Left forelimb (tissue), 1 donor: ENCODE measurements at places on chromosomes 1 and 21.

DNA sequence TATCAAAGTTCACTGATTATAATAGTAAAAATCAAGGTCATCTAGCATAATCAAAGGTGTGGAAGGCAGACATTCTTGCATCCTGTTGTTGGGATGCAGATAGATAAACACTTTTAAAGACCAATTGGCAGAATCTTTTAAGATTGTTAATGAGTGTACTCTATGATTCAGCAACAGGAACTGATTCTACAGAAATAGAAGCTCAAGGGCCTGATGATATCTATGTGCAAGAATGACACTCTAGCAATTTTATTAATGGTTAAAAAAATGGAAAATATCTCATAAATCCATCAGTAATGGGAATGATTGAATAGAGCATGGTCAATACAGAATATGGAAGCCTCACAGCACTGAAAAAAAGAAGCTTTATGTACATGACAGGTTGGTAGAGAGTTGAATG, 2.2 kb upstream of the ATP1A4 start:
- no peak for DNase-seq

DNA sequence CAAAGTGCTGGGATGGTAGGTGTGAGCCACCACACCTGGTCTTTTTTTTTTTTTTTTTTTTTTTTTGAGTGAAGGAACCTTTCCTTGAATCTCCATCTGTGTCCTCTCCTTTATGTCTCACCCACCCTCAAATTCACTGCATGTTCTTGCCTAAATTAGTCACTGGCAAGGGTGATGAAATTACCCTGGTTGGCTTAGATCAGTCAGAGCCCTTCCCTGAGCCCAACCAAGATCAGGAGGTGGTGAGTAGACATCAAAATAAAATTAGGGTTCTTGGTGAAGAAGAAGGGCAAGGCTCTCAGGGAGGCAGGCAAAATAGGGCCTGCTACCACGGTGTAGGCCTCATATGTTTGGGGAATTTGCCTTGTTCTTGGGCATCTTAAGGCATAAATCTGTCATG, 5.3 kb upstream of the TNN start:
- DNase-seq: no peak

DNA sequence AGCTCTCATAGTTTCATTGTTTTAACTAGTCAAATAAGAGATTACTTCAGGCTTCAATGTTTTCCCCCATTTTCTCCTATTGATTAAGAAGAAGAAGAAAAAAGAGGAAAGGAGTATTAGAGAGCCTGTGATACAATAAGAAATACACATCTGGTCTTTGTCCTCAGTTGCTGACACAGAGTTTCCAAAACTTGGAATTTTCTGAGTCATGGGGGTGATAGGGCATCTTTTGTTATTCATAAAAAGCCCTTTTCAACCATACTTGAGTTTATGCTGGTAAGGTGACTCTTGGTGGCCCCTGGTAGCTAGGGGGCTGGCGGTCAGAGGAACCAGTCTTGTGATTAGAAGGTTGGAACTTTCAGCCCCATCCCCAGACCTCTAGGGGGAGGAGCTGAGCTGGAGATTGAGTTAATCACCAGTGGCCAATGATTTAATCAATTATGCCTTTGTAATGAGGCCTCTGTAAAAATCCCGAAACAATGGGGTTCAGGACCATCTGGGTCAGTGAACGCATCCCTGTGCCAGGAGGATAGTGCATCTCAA, 28.9 kb upstream of the KLF18 start:
- no peak for DNase-seq

DNA sequence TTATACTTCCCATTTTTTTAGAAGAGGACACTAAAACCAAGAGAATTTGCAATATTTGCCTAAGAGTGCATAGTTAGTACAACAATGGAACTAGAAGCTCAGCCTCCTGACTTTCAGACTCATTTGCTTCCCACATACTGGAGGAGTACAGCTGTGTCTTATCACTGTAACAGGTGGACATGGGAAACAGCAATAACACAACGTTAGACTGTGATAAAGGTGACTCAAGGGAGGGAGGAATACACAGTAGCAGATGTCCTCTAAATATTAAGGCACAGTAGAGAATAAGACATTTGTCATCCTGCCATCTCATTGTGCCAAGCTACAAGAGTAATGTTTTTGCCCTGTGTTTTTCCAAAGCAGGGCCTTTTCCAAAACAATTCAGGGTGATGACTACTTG, 55.4 kb upstream of the JAK1 start:
- DNase-seq: no peak

DNA sequence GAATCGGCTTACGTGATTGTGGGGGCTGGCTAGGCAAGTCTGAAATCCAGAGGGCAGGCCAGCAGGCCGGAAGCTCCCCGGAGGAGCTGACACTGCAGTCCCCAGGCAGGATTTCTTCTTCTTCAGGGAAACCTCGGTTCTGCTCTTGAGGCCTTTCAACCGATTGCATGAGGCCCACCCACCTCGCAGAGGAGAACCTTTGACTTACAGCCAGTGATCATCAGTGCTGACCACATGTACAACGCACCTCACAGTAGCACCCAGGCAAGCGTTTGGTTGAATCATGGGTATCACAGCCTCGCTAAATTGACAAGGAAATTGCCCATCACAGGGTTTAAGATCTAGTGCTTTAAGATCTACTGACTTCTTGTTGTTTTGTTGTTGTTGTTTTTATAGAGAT, 23.6 kb upstream of the GPR157 start:
- no peak for DNase-seq

DNA sequence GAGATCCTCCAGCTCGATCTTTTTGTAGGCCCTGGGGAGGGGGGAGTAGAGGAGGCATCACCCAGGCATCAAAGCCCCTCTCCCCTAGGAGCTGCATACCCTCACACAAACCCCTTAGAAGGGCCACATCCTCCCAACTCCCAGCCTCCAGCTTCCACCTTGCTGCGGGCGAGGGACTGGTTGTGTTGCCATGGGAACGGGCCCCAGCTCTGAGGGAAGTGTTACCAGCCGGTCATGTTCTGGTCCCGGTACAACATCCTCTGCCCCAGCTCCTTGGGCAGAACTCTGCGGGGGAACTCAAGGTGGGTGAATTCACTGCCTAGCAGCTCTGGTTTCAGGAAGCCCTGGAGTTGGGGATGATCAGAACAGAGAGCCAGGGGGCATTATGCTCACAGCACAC, 4.1 kb downstream of the PPM1J start:
- DNase-seq: no peak

- no peak for DNase-seq
These were observed 166.7 kb downstream of the SIPA1L2 start for GRCh38 chr1:232463225-232463624.

- DNase-seq: no peak
These were observed 131.7 kb downstream of the HHIPL2 start for GRCh38 chr1:222416001-222416791.

DNA sequence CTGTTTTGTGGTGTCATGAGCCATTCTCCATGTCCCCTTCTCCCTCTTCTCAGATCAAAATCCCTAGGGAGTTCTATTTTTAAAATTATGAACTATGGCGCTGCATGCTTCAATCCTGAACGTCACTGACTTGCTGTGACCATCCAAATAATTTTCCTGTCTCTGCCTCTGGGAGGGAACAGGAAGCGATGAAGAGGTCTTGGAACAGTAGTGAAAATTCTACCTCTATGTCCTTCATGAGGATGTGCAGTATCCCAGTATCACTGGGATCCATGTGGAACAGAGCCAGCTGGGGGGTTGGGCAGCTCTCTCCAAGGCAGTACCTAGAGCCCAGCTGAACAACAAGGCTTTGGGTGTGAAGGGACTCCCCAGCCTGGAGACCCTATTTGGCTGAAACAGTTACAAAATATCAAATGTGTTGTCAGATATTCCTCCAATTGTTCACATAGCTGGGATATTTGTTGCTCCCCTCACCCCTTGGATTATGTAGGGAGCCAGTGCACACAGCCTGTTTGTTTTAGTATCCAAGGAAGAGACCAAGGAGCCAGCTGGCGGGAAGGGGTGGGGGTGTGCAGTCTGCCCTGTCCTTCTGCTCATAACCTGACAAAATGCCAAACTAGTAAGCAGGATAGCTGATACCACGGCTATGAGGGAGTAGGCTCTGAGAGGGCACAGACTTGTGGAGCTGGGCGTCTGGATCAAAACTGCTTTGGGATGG, 7.6 kb downstream of the DCLRE1B start:
- peak; percentile 72 for DNase-seq

- no peak for DNase-seq
These were observed 35.4 kb upstream of the ZNF281 start for GRCh38 chr1:200445213-200445612.

GRCh38 chr1:209207701-209208286, 375.7 kb upstream of the CAMK1G start:
- peak; percentile 77 for DNase-seq

DNA sequence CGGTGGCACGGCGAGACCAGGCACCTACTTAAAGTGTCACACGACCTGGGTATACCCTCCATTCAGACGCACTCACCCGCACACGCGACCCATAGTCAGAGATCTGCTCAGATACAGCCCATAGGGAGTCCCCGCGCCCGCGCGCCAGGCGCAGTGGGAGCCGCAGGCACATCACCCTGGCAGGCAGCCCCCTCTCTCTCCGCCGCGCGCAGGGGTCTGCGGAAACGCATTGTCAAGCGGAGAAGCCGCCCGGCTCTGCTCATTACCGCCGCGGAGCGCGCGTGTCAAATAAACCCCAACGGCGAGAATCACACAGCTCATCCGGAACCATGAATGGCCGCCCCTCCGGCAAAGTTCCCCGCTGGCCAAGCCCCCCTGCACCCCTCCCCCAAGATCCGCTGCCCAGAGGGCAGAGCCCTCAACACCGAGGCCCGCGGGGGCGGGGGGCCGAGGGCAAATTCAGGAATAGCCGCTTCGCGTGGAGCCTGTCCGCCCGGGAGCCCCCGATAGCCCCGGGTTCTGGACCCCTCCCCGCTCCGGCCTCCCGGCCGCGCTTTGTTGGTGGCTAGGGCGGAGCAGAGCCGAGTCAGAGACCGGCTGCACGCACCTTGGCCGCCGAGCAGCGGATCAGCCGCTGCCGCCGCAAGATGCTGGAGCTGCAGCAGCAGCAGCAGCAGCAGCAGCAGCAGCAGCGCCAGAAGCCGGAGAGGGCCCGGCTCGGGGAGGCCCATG, 522 bp downstream of the LRP8 start:
- DNase-seq: no peak

DNA sequence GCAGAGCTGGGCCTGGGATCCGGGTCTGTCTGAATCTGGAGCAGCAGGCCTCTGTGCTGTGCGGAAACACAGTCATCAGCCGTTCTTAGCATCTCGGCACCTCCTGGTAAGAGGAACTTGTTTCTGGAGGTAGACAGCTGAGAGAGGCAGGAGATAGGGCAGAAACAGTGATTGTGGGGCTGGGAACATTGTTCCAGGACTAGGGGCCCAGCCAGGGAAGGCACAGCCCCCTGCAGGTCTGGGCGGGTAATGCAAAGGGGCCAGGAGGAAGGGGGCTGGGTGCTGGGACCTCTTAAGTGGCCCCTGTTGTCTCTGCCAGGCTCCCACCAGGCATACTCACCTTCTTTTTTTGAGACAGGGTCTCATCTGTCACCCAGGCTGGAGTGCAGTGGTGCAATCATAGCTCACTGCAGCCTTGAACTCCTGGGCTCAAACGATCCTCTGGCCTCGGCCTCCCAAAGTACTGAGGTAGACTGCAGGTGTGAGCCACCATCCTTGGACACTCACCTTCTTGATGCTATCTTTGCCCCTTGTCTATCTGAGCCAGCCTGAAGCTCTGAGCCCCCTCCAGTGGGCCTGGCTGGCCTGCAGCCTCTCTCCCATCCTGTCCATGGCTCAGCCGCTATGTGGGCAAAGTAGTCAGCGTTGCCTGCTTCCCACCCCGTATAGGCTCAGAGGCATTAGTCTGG, 134.3 kb upstream of the ZBTB40 start:
- DNase-seq: no peak

DNA sequence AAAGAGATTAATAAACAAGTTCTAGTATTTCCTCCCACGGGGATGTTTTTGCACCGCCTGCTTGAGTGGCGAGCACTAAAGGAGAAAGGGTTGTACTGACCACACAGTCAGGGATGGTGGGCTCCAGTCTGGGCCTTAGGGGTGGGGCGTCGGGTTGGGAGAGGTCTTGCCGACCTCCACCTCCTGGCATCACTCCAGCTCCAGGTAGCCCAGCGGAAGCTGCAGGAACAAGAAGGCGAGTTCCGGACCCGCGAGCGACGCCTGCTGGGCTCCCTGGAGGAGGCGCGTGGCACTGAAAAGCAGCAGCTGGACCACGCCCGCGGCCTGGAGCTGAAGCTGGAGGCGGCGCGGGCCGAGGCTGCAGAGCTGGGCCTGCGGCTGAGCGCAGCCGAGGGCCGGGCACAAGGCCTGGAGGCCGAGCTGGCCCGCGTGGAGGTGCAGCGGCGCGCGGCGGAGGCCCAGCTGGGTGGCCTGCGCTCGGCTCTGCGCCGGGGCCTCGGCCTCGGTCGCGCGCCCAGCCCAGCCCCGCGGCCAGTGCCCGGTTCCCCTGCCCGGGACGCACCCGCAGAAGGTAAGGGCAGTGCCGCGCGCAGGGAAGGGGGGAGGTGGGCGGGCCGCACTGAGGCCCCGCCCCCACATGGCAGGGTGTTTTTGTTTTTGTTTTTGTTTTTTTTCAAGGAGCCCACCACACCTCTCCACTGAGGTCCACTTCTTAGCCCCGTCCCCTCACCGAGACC, 19.7 kb downstream of the MFAP2 start:
- peak; percentile 82 for DNase-seq

GRCh38 chr1:94543893-94544635, 2.5 kb upstream of the F3 start:
- DNase-seq: no peak
